GM13976 (cell line): ENCODE measurements at places on chromosomes 1 and 21.

- DNase-seq = no peak
Measured at GRCh38 chr1:65055747-65056146, 89.4 kb upstream of the JAK1 start.

GRCh38 chr1:213303286-213303685 is 252.2 kb downstream of the RPS6KC1 start:
- no peak for DNase-seq

GRCh38 chr1:185720633-185721272 is 13.4 kb upstream of the HMCN1 start:
- DNase-seq = no peak

DNA sequence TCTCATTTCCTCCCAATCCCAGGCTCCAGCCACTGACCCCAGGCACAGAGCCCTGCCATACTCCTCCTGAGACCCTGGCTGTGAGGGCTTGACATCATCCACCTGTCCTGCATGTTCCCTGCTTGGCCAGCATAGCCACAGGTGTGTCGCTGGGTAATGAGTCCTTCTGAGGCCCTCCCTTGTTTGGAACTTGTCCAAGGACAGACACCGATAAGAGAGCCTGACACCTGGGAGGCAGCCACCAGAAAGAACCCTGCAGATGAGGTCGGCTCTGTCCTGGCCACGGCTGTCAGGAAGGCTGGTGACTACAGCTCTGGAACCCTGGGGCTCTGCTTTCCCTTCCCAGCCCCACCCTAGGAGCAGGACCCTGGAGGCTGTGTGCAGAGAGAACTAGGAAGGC is 34.6 kb downstream of the TMEM63A start:
- DNase-seq = no peak

DNA sequence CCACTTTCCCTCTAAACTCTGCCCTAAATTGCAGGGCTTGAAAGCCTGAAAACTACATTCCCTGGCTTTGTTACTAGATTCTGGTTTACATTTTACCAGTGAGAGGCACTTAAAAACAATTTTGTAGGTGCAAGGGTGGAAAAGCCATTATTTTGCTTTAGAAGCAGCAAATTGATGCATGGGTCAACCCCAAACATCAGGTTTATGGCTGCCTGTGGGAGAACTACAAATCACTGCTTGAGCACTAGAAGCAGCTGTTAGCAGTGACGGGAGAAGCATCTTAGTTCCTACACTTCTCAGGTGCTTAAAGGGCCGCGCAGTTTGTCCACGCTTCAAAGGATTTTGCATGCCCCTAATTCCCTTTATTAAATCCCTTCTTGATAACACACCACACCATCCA is 417.2 kb downstream of the PCP4 start:
- no peak for DNase-seq

DNA sequence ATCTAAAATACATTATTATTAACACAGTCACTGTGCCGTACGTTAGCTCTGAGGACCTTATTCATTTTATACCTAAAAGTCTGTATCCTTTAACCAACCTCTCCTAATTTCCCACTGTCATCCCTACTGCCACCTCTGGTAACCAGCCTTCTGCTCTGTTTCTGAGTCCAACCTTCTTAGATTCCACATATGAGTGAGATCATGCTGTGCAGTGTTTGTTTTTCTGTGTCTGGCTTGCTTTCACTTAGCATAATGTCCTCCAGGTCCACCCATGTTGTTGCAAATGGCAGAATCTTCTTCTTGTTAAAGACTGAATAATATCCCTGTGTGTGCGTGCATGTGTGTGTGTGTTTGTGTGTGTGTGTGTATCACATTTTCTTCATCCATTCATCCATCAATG is 64.2 kb downstream of the ETS2 start:
- no peak for DNase-seq

DNA sequence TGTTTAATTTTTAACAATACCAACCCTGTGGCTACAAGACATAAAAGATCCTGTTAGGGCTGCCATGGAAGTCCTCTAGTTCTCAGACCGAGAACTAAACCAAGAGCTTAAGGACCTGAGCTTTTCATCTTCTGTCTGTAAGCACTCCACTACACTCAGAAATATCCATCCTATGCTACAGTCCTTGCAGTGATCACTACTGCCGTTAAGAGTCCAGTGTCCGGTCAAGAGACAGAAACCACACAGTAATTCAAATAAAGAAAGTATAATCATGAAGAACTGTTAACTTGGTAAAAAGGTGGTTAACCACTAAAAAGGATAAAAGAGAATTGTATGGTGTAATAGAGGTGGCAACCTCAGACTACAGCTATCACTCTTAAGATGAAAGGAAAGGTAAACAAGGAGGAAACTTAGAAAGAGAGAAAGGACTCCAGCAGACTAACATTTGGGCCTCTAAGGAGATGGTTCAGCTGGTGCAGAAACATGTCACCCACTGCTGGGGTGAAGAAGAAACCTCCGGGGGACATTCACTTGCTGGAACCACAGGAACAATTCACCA is 22.1 kb upstream of the PRDX6 start:
- no peak for DNase-seq

GRCh38 chr1:87853576-87854351 is 525.1 kb downstream of the LMO4 start:
- DNase-seq = no peak

DNA sequence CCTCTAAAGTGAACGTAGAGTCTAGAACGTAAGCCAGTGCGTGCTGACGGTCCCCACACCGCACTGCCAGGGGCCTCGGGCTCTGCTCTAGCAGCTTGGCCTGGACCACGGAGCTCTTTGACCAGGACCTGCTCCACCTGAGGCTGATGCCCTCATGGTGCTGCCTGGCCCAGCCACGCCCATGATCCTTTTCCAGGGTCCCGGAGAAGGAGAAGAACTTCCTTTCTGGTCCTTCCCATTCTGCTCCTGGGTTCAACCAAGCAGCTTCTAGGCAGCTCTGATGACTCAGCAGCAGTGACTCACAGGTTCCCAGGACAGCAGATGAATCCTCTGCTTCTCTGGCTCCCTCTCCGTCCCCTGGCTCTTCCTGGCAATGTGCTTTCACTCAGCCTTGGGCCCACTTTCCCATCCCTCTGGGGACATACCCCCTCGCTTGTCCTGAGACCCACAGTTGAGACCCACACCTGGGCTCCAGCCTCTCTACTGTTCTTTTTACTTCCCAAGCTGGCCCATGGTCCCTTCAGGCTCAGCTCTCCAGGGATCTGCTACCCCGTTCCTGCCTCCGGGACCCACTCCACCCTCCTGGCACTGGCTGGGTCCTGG is 246.3 kb upstream of the RAB4A start:
- no peak for DNase-seq

DNA sequence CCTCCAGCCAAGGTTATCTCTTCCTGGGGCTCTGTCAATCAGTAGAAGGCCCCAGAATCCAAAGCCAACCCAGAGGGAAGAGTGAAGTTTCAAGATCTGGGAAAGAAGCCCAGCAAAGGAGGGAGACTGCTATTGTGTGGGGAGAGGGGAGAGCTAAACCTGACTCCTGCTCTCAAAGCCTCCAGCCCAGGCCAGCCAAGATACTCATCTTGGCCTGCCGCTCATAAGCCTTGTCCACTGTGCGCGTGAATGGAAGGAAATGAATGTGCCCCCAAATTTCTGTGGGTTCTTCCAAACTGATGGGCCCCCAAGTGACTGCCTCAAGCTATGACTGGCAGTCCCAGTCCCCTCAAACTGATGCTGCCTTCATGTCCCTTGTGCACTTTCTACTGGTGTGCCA is 2.0 kb downstream of the PLXNA2 start:
- no peak for DNase-seq

GRCh38 chr1:185541871-185542301 is 192.3 kb upstream of the HMCN1 start:
- no peak for DNase-seq

- no peak for DNase-seq
Measured at GRCh38 chr1:112465122-112465521, 43.6 kb upstream of the WNT2B start.

GRCh38 chr21:33544451-33545195 is 1.8 kb downstream of the SON start:
- no peak for DNase-seq

DNA sequence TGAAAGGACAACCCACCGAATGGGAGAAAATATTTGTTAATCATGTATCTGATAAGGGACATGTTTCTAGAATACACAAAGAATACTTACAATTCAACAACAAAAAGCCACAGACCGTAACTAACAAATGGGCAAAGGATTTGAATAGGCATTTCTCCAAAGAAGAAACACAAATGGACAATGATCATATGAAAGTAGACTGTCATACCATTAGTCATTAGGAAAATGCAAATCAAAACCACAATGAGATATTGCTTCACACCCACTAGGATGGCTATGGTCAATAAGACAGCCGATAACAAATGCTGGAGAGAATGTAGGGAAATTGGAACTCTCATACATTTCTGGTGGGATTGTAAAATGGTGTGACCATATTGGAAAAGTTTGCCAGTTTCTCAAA is 367.2 kb upstream of the SGIP1 start:
- DNase-seq = no peak

- DNase-seq = no peak
Measured at GRCh38 chr1:218400624-218401023, 55.5 kb downstream of the TGFB2 start.
